ENCODE measurements at places on chromosomes 7 and 10.
A peak's percentile ranks its signal among the peaks of the same experiment; 100 is the strongest.

- peak; percentile 82 for DNase-seq
These were observed 26.3 kb upstream of the WDFY4 start for GRCh38 chr10:48658243-48658974.

DNA sequence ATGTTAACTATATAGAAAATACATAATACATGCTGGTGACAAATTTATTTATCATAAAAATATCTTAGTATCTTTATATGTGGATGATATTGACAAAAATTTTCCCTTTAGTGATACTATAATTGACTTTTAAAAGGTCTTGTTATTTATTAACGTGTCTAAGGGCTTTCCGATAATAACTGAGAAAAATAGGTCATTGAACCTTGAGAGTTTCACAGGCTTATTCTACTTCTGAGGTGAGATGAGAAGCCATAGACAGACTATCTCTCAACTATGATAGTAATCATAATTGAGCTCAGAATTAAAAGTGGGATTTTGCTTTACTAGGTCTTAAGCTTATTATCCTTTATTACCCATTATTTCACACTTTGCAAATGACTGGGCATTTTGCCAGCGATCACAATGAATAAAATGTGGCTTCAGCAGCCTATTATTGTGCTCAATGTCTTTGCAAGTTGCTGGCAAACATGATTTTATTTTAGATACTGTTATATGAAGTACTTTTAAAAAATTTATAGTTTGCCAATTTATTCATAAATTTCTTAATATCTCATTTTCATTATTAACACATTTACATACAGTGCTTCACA is 574.5 kb downstream of the ZWINT start:
- DNase-seq = no peak

DNA sequence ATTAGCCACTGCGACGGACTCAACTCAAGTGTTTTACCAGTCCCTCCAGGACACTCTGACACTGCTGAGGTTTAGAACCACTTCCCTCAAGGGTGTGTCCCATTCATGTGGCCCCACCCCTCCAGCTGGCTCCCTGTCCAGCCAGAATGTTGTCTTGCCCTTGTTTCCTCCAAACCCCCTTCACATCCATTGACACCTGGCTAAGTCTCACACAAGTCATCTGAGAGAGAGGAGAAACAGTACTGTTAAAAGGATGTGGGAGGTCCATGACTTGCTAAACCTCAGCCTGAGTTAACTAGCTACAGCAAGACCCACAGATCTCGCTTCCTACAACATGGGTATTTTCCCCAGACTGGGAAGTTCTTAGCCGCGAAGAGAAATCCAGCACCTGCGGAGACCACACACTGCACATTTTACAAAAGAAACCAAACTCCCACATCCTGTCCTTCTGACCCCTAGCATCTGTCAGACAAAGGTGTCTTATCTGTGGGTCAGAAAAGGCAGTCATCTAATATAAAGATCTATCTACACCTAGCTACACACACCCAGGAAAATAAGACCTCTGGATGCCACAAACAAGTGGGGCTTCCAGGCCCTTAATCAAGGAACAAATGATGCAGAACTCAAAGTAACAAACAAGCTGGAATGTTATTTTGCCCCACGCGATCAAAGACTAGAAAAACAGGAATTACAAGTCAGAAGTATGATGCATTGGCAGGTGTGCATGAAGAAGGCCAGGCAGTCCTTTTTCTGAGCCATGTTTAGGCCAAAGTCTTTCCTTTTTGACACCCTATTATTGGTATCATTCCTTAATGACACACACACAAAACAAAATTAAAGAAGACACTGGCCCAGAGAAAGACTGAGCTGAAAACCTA is 13.9 kb downstream of the OSBPL3 start:
- DNase-seq = peak; percentile 40

DNA sequence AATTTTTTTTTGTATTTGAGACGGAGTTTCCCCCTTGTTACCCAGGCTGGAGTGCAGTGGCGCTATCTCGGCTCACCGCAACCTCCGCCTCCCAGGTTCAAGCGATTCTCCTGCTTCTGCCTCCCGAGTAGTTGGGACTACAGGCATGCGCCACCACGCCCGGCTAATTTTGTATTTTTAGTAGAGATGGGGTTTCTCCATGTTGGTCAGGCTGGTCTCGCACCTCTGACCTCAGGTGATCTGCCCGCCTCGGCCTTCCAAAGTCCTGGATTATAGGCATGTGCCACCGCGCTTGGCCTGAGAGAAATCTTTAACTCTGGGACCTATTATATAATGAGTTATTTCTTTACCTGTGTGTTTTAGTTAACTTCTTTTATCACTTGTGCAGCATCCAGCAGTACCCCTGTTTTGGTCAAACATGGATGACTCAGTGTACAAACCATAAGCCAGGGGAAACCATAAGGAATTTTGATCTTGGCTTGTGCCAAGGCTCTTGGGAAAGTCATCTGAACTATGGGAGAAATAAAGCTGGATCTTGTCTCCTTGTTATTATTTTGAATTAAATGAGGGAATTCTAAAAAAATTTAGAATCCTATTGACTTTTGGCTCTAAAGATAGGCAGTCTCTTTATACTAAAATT is 23.6 kb upstream of the ZRANB1 start:
- peak; percentile 74 for DNase-seq

GRCh38 chr10:29465384-29465783 is 169.4 kb downstream of the SVIL start:
- no peak for DNase-seq

- no peak for DNase-seq
These were observed 11.2 kb upstream of the ARPC1A start for GRCh38 chr7:99314504-99314903.

DNA sequence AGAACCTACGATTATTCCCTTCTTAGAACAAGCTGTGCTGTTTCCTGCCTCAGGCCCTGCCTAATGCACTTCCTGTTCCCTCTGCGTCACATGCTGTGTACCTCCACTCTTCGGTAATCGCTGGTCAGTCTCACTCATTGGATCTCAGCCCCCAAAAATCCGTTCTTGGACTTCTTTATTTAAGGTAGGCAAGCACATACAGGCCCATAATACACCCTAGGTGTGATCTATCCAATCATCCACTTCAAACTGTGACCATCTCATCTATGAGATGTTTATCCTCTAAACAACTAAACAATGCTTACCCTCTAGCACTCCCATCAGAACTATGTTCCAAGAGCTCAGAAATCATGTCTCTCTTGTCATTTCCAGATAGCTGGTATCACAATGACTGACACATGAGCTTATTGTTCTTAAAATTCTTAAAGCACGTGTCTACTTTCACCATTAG is 83.9 kb downstream of the CADPS2 start:
- no peak for DNase-seq

GRCh38 chr7:115511330-115511729 is 519.2 kb downstream of the TFEC start:
- no peak for DNase-seq

GRCh38 chr10:77001206-77001605 is 636.4 kb downstream of the KCNMA1 start:
- DNase-seq = no peak

- no peak for DNase-seq
These were observed 3.7 kb upstream of the ZNF800 start for GRCh38 chr7:127396184-127396583.
